ENCODE measurements at places on chromosomes 2 and 18.

DNA sequence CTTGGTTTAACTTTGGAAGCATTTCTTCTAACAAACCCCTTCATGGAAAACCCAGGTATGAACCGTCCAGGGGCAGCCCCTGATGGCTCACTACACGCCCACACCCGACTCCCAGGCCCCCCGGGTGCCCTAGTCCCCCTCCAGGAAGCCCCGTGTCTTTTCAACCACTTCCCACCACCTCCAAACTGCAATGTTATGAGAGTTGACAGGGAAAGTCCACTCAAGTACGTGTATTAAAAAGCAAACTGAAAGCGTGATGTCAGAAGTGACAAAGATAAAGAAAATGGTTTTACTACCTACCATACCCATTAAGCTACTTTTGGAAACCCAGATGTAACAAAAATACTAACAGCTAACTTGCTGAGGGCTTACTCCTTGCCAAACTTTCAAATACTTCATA, 51.5 kb downstream of the L3MBTL4 start:
- DNase-seq = no peak

- DNase-seq = no peak
Measured at GRCh38 chr2:120308038-120308910, 37.7 kb upstream of the INHBB start.

GRCh38 chr2:127413782-127414637, 4.2 kb upstream of the PROC start:
- DNase-seq = peak; percentile 73

DNA sequence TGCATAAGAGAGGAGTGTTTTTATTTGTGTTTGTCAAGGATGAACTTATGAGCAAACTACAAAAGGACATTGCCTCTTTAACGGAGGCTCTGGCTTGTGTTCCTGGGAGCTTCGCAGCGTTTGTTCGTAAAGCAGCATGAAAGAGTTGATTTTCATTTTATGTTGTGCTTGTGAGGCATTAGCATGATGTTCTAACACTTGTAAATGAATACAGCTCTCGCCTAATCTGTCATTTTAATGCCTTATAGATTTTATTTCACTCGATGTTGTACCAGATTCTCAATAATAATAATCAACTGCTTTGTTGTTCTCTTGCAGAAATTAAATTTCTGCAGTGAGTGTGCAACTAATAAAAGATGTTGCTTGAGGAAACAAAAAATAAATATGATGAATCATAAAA, 687.3 kb upstream of the FANCL start:
- no peak for DNase-seq

DNA sequence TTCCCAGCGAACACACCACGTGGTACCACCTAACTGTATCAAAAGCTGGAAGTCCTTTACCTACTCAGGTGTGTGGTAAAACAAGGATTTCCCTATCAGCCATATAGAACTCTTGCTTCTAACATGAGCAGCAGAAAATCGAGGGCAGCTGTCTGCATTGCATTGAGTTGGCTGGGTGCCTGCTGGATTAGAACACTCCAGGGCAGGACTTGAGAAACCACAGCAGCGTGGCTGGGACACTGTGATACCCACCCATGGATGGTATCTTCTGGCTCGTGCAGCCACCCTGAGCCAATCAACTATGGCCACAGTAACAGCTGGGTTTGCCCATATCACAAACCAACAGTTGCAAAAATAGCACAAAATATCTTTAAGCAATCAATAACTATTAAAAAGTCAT, 188.3 kb downstream of the FBXO15 start:
- no peak for DNase-seq

GRCh38 chr2:225340923-225341322, 58.6 kb upstream of the NYAP2 start:
- peak; percentile 19 for DNase-seq

- DNase-seq = no peak
Measured at GRCh38 chr2:30310955-30311354, 79.6 kb downstream of the LBH start.
